ENCODE measurements at places on chromosomes 3 and 15. TPM values are rescaled to one million over a fixed set of nuclear protein-coding genes. Genes with fewer than 3 reads are reported as not detected.

ARMC8 gene
- total RNA-seq: 51.4 TPM

TMC3 gene
- total RNA-seq: not detected

ACAP2 gene
- total RNA-seq: 34.2 TPM

NR1I2 gene
- 0.76 TPM for total RNA-seq

KLHL6 gene
- total RNA-seq: 27.9 TPM

CACNA1D gene
- total RNA-seq: 0.51 TPM
